Cerebellar cortex (tissue), 1 donor: ENCODE measurements at places on chromosomes 2 and 18.
A peak's percentile ranks its signal among the peaks of the same experiment; 100 is the strongest.

- DNase-seq, result no peak
These were observed 105.5 kb downstream of the CAPN13 start for GRCh38 chr2:30701782-30702181.

GRCh38 chr2:66414896-66415295 is 20.0 kb upstream of the MEIS1 start:
- DNase-seq, result no peak

- DNase-seq, result peak; percentile 10
These were observed 1.7 kb downstream of the CYBRD1 start for GRCh38 chr2:171524018-171524401.

- DNase-seq, result no peak
These were observed 108.4 kb downstream of the COL6A3 start for GRCh38 chr2:237305579-237305978.

DNA sequence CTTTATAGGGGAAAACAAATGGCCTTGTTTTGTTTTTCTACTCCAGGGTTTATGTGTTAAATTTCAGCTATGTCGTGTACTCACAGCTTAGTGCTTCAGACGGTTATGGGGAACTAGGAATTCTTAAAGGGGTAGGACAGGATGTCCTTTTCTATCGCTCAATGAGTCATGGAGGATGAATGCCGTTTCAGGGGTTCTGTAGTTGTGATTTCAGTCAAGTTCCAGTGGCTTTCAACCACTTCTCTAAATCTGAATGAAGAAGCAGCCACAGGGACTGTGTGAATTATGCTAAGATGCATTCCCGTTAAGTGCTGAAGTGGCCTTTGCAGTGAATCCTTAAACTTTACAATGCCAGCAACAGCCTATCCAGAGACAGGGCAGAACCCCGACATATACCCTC is 1231.7 kb upstream of the ZEB2 start:
- no peak for DNase-seq

DNA sequence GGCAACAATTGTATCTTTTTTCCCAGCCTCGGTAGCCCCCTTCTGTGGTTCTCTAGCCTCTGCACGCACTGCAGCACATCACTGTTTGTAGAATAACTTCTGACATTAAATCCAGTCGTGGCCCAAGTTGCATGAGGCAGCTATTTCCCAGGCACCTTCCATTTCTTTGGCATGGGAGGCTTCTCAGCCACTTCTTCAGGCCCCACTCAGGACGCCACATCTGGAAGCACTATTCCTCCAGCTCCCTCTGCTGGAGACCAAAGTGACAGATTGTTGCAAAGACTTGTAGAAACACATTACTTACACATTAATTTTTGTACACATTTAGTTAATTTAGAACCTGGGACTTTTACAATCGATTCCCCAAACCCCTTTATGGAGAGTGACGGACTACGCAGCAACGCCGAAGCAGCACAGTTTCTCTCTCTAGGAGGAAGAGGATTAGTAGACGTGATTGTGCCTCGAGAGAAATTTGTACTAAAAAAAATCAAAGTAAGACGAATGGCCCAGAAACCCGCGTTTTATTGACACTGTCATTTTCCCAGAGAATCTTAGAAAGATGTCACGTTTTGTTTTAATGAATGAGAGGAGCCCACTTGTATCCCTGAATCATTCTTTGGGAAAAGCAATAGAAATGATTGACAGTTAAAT is 57.8 kb upstream of the RGPD5 start:
- peak; percentile 38 for DNase-seq

DNA sequence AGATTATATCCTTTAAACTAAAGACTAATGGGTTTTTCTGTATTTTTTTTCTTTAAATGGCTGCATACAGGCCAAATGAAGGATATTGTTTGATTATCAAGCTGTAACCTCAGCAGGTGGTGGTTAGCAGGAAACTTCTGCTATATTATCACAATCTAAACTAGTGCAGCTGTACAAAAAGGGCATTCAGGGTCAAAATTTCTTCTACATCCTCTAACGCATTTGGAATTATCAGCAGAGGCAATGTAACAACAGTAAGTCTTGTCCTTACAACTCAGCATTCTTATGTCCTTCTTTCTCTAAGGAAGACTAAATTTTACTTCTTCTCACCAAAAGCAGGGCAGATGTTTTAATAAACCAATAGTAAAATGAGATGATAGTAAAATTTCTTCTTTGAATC is 135.8 kb upstream of the FN1 start:
- DNase-seq, result no peak

DNA sequence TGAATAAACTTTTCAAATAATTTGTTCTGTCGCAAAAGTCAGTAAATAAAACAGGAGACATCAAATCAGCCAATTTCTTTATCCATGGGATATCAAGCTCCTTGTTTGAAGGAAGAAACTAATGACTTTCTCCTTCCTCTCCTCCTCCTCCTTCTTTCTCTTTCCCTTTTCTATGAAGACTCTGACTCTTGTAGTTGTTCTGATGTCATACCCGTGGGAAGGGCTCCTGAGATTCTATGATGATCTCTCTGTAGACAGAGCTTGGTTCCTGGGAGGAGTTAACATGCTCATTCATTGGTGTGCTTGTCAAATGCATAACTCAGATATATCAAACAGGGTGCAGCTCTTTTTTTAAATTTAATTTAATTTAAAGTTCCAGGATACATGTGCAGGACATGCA is 118.7 kb upstream of the KCTD1 start:
- no peak for DNase-seq

DNA sequence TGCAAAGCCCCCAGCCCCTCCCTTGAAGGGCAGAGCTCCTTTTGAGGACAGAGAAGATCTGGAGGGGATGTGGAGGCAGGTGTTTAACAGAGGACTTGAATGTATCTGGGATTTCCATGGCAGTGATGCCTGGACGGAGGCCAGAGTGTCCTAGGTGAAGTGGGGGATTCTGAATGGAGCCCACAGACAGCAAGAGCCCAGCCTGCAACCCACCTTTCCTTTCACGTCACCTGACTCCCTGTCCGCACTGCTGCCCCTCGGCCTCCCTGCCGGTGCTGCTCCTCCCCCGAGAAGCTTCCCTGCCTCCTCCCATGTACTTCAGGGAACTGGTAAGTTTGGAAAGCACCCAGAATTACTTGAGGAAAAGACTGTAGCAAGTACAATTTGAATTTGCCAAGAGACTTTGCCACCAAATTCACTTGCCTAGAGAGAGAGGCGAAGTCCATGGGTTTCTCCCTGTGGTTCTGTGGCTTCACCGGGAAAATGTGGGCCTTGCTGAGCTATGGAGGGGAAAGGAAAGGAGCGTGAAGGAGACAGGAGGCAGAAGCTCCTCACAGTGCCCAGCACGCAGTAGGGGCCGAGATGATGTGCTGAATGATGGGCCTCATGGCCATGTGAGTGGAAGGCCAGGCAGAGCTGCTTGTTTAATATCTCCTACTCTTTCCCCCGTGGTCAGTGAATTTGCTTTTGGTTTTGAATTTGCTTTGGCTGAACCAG is 13.9 kb upstream of the ASPRV1 start:
- no peak for DNase-seq

- DNase-seq, result no peak
These were observed 57.2 kb upstream of the UGP2 start for GRCh38 chr2:63784461-63784860.

DNA sequence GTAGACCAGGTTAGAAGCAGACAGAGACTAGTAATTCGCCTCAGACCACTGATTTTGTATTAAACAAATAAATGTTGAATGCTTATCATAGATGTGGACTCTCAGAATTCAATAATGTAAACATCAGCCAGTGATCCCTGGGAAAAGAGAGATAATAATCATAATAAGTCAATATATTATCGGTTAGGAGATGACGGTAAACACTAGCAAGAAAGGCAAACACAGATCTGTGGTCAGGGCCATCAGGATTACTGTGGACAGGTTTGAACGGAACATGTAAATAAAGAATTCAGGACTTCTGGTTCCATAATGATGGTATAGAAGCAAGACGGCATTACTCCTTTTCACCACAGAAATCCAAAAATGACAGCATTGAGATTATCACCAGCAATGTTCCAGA is 861.6 kb downstream of the CBLN2 start:
- DNase-seq, result no peak

DNA sequence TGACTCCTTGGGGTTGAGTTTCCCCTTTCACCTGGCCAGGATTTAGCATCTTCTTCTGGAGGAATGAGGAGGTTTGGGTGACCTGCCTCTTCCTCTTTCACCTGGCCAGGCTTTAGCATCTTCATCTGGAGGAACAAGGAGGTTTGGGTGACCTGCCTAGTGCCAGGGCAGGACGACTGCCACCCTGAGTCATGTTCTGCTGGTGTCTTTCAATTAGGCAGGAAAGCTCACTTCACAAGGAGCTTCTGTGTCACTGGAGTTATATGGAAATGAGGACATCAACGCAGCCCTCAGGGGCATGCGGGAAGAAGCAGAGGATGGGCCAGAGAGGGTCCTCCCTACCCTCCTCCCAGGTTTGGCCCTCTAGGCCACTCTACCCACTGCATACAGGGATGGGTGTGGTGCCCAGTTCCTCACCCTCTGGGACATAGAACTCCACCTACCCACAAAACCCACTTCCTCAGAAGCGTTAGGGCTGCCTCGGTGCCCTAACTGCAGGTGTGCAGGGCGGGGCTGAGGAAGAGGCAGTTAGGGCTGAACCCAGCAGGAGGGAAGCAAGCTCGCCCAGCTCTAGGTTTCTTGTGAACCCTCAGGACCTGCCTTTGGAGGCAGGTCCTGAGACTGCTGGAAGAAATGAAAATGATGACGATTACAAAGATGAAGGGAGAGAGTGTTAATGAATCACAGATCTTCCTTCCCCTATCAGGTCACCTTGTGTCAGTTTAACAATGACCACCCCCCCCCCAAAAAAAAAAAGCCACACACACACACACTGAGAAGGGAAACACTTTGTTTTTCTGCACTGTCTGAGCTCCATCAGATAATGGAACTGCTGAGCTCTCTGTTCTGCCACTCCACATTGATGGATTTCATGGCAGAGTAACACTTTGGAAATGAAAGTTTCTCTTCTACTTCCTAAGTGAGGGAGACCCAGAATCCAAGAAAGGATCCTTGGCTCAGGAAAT is 71.0 kb downstream of the ARL4C start:
- no peak for DNase-seq

DNA sequence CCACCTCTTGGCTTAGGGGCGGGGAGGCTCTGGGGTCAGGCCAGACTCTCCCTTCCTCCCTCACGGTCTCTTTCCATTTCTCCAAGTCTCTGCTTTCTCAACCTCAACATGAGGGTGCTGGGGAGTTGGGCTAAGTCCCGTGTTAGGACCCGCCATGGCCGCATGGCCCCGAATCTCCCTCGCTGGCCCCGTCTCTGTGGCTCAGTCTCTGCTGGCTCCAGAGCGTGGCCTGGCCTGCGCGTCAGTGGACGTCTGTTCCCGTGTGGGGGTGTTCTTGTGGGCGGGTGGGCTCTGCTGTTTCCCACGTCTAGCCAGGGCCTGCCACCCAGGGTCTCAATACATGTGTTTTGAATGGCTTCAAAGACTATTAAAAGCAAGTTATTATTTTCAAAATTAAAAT is 12.4 kb downstream of the ALLC start:
- no peak for DNase-seq

- no peak for DNase-seq
These were observed 139.5 kb downstream of the NOL4 start for GRCh38 chr18:34085140-34085739.

GRCh38 chr2:230447036-230447435 is 31.0 kb downstream of the SP100 start:
- DNase-seq, result no peak

DNA sequence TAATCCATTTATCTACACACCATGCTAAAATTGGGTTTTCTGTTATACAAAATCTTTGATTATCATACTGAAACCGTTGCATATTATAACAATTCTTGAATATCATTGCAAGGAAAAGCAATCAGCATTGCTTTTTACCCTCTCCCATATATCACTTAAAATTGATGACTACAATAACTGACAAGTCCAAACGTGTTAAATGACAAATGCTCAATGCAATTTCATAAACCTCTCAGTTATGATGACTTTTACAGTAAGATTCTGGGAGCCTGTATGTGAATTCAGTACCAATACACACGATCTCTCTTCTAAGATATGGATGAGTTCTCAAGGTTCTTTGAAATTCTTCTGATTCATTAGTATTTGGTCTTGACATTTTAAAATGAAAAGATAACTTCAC is 368.5 kb upstream of the TRIB2 start:
- no peak for DNase-seq

DNA sequence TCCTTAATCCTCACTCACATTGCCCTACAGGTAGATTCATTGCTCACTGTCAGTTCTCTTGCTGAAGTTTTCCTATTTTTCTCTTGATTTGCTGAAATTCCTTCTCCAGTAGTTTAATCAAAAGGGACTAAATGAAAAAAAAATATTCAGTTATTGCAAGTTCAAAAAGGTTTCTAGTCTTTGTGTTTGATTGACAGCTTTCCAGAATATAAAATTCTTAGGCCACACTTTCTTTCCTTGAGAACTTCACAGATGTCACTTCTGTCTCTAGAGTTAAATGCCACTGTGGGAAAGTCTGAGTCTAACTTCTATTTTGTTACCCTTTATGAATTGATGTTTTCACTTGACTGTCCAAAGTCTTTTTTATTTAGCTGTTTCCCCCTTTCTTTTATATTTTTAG is 25.7 kb downstream of the RRM2 start:
- DNase-seq, result no peak

DNA sequence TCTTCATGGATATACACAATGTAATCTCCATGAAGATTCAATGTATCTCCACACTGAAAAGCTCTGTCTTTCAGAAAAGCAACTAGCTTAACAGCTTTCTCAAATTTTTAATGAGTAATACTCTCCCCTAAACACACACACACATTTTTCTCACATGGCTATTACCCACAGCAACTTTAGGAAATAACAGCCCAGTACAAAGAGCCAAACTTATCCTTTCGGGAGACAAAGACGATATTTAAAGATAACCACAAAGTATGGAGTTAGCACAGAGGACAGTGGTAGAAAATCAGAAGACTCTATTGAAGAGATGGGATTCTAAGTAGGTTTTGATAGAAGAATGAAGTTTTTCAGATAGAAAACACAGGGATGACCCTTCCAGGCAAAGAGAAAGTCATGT is 394.9 kb upstream of the TRIB2 start:
- DNase-seq, result no peak

- no peak for DNase-seq
These were observed 79.8 kb downstream of the DTNA start for GRCh38 chr18:34789768-34790344.

GRCh38 chr18:49071317-49071716 is 120.6 kb upstream of the SMAD7 start:
- DNase-seq, result no peak
